GF-D8 (cell line): ENCODE measurements at places on chromosomes 16 and 17.

GRCh38 chr16:49336581-49336980 lies 37.0 kb upstream of the C16orf78 start:
- no peak for DNase-seq

DNA sequence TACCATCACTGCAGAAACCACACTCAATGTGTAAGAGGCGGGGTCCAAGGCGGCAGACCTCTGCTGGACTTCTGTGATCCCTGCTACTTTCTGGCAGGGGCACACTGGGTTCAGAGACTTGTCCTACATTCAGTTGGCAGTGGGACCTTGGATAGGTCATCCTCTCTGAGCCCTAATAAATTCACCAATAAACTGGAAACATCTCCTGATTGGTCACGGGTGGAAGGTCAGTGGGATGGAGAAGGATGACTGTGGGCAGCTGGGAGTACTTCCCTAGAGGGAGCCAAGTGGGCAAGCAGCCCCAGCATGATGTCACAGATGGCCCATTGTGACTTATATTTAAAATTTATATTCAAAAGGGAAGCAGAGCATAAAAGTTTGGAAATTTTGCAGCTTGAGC lies 49.7 kb downstream of the RNF112 start:
- no peak for DNase-seq

- no peak for DNase-seq
These were observed 21.0 kb upstream of the MTMR4 start for GRCh38 chr17:58535431-58535830.

GRCh38 chr16:66199189-66199588 lies 167.3 kb upstream of the CDH5 start:
- no peak for DNase-seq

- DNase-seq, result peak; percentile 64
These were observed 16.5 kb downstream of the MRPS23 start for GRCh38 chr17:57833179-57833939.

- DNase-seq, result no peak
These were observed 71.3 kb downstream of the SOX9 start for GRCh38 chr17:72191921-72192799.

DNA sequence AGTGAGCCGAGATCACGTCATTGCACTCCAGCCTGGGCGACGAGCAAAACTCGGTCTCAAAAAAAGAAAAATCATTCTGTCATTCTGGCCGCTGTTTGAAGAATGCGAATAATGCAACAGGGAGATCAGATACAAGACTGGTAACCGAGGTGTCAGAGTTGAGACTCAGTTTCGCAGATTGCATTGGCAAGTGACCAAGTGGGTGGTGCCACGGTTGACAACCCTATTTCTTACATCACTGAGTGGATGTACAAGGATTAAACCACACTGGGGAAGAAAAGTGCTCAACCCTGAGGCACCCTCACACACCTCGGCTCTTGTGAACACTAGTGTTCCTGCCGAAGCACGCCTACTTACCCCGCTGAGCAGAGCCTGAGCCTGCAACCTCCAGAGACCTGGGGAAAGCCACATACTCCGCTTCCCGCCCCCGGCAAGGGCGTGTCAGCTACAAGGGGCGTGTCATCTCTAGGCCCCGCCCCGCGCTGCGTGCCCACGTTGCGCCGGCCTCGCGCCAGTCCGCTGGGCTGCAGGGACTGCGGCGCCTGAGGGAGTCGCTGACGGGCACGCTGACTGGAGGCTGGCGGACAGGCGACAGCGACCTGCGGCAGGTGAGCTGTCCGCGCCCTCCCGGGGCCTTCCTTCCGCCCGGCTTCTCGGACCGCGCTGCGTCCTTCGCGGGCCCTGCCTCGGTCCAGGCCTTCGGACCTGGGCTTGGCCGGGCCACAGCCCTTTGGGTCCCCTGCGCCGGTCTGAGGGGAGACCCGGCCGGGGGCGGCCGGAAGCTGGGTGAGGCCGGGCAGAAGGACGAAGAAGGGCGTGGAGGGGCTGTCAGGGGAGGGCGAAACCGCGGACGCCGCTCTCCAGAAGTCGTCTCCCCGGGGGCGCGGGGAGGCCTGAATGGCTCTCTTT lies at the start of gene HMOX2:
Gene HMOX2, plus strand, starts transcription at position 519 of the 909 bp plus-strand sequence. CDS start 29,127 bp downstream, outside the sequence.
- peak; percentile 83 for DNase-seq

DNA sequence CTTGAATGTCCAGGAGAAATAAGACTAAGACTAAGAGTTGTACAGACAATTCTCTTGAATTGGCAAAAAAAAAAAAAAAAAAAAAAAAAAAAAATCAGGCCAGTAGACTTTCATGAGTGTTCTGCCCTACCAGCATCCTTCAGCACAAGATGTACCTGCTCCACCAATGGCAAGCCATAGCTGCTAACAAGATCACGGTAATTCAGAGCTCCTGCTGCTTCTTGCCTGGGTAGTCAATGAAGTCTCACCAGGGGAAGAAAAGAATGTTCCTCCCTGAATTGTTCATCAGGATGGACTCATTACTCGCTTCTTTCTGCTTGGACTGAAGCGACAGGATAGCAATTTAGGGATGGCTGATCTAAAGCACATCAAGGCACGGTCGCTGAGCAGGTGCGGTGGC lies 31.1 kb upstream of the APOH start:
- DNase-seq, result no peak

- no peak for DNase-seq
These were observed 29.2 kb downstream of the RAP1GAP2 start for GRCh38 chr17:2825253-2825970.
